ENCODE measurements at places on chromosomes 3 and 15.

GRCh38 chr3:175107231-175107630 is 248.1 kb downstream of the NAALADL2 start:
- DNase-seq = no peak

GRCh38 chr3:120796976-120797375 is 54.4 kb downstream of the GTF2E1 start:
- no peak for DNase-seq

GRCh38 chr3:108475220-108475782 is 35.1 kb downstream of the MYH15 start:
- DNase-seq = no peak

- no peak for DNase-seq
Measured at GRCh38 chr3:174101244-174101643, 703.7 kb downstream of the NLGN1 start.

GRCh38 chr3:123936400-123936799 is 24.6 kb downstream of the CCDC14 start:
- DNase-seq = no peak

DNA sequence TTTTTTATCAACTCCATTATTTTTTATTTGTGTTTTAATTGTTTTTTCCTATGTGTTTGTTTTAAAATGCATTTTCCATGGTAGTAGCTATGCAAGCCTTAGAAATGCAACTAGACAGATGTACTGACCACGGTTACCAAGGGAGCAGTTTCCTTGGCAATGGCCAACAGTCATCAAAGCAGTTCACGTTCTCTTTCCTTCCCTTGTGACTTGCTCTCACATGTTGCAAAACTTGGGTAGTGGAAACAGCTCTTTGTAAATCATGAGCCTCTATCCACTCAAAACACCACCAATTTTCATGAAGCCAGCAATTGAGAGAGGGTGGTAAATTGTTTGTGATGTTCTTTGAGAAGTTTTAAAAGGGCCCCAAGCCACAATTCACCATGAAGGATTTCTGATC is 499.4 kb upstream of the MDFIC2 start:
- peak; percentile 10 for DNase-seq

GRCh38 chr15:89441295-89441812 is 55.0 kb downstream of the RHCG start:
- DNase-seq = no peak

- no peak for DNase-seq
Measured at GRCh38 chr3:72391659-72392058, 456.6 kb downstream of the SHQ1 start.

DNA sequence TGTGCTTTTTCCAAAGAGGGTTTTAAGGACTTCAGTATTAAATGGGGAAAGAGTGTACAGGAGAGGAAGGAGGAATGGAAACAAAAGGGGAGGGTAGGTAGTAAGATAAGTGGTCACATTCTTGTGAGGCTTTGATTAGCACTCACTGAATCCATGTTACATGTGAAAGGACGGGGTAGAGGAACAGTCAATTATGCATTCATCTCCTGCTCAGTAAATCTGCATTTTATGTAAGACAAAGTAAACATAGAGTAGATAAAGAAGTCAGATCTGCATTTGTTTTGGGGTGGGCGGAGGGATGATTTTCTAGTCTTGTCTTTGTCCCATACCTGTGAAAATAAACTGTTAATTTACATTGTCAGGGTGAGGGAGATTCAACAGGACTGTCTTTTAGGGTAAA is 50.8 kb downstream of the SACM1L start:
- no peak for DNase-seq

DNA sequence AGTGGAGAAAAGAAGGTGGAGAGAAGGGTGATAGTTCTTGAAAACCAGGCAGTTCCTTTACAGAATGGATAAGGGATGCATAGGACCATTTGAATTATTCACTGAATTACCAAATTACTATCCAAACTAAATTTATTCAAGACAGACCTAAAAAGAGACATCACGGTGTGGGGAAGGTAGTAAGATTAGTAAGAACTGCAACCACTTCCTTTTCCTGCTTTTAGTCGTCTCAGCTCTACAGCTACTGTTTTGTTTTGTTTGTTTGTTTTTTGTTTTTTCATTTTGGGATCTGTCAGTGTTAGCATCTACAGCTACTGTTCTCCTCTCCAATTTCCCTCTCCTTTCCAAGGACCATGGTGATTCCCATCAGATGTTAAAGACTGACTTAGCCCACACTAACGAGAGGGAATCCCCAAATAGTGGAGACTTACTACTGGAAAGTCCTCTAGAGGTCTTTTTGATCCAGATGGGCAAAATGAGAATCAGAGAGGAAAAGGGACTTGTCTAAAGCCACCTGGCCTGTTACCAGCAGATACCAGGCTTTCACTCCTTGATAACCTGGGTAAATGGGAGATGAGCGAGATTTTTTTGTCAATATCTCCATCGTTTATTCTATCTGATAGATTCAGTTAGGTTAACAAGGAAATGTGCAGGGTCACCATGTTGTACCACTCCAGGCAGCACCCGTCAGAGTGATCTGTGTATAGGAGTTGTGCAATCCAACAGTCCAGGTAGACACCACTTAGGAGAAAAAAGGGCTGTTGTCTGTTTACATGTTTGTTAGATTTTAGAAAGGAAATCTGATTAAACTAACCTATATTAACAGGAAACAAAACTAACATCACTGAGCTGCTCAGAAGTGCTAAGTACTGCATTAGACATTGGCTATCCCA is 6.0 kb downstream of the HCLS1 start:
- DNase-seq = no peak

DNA sequence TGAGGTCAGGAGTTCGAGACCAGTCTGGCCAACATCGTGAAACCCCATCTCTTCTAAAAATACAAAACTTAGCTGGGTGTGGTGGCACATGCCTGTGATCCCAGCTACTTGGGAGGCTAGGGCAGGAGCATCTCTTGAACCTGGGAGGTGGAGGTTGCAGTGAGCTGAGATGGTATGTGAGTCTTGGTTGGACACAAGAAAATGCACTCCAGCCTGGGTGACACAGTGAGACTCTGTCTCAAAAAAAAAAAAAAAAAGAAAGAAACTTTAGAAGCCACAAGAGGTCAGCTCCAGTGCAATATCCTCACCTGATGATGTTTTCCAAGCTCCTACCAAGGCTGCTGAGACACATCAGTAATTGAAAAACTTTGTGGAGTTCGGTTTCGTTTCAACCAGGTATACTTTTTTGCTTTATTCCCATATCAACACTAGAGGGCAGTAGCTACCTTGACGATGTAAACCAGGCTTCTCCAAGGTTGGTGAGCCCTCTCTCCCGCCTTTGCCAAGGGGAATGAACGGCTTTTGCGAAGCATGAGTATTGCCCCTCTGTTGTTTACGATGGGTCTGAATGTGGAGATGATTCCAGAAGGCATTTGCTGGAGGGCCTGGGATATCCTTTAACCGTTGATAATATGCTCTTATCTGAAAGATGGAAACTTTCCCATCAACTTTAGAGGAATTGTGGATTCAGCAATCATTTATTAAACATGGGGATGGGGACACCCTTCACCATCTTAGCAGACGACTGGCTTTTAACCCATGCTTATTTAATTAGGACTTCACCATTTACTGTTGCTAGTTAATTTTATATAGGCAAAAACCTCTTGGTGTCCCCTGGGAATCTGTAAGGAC is 202.8 kb downstream of the SV2B start:
- DNase-seq = peak; percentile 60

- DNase-seq = no peak
Measured at GRCh38 chr15:85473455-85473854, 93.1 kb downstream of the AKAP13 start.

DNA sequence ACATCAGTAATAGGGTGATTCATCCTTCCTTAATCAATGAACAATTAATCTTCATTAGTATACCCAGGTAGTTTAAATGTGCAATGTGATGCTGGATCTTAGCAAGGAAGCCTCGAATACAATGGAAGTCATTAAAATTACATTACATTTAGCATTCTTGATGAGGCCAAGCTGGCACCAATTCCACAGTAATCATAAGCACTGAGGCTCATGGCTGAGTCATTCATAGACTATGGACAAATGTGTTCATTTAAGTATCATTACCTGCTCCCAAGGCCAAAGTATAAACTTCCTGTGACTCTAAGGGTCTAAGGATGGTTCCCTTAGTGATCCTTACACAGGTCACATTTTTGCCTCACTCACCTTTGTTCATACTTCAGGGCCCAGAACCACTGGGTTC is 266.4 kb upstream of the CDIN1 start:
- DNase-seq = no peak

GRCh38 chr3:134496471-134497071 is 10.7 kb downstream of the CEP63 start:
- no peak for DNase-seq

GRCh38 chr15:30954674-30955073 is 36.8 kb downstream of the MTMR10 start:
- no peak for DNase-seq

DNA sequence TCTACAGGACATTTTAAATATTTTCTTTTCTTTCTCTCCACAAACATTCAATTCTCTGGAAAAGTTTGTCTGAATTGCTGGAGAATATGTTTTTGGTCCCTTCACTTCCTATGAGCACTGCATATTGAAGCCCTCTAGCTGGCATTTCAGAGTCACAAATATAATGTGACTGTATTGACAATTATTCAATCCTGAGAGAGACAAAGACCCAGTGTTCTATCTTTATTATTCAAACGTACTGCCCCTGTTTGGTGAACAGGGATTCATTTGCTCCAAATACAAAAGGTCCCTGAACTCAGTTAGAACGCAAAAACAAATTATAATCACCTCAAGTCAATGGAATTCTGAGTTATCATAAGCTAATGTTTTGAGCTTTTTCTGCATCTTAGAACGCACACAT is 173.1 kb upstream of the CDIN1 start:
- DNase-seq = no peak

- no peak for DNase-seq
Measured at GRCh38 chr3:71088019-71088708, 495.4 kb downstream of the FOXP1 start.

- DNase-seq = no peak
Measured at GRCh38 chr3:10321630-10322351, 879 bp upstream of the SEC13 start.

DNA sequence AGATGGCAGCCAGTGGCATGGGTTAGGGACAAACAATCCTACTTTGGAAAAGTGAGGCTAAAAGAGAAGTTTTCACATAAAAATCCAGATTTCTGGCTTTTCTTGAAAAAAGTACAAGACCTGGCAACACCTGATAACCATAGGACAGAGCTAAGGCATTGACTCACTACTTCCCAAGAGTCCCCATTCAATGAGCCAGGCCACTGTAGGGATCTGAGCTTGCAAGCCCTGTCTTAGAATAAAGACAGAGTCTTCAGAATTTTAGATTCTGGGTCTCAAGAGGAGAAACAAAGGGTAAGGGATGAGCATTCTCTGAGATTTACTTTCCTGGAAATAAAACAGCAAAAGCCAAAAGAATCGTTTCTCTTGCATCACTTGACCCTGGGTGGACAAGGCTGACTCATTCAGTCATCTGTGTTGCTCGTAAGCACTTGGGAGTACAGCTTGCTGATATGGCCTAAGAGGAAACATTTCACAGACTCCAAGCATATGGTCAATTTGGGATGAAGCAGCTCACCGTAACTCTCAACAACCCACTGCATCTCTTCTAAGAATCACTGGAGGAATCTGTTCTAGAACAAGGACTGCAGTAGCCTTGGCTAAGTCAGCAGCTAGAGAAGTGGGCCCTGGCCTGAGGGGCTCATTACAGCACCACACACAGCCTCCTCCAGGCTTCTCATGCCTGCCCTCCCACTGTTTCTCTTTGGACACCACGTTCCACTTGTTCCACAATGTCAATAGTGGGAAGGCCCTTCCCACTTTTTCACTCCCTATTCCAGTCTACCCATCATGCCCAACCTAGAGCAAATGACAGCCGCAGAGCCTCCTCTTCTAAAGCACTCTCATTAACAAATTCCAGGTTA is 86.2 kb downstream of the RFTN1 start:
- DNase-seq = no peak

DNA sequence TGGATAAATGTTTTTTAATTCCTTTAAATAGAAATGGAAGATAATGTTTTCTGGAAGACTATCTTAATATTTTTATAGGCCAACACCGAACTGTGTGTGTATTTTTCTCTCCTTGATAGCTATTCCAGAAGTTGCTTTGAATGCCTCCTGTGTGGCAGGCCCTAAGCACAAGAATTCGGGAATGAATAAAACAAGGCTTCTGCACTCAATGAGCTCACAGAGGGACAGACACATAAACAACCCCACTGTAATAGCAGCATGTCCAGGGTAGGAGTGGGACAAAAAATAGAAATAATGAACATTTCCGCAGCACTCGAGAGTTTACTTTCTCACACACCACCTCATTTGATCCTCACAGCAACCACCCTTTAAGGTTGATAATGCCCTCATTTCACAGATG is 18.0 kb downstream of the SRGAP3 start:
- no peak for DNase-seq

DNA sequence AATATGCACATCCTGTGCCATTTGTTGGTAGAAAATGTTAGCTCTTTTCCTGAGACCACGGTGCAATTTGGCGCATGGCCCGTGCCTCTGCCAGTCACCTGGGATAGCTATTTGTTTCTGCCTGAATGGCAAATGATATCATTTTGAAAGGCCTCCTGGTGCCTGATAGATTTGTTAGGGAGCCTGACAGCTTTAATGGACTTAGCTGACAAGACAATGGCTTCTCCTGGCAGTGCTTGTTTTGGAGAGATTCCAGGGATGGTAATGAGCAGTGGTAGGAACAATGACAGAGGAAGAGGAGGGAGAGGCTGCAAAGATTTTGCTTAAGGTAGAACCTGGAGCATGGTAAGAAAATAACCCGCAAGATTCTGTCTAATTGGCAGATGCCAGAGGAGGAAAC is 268.5 kb downstream of the CLSTN2 start:
- DNase-seq = no peak

- DNase-seq = no peak
Measured at GRCh38 chr3:81237181-81237580, 524.3 kb downstream of the GBE1 start.

GRCh38 chr3:177071496-177072156 is 125.7 kb downstream of the TBL1XR1 start:
- no peak for DNase-seq

DNA sequence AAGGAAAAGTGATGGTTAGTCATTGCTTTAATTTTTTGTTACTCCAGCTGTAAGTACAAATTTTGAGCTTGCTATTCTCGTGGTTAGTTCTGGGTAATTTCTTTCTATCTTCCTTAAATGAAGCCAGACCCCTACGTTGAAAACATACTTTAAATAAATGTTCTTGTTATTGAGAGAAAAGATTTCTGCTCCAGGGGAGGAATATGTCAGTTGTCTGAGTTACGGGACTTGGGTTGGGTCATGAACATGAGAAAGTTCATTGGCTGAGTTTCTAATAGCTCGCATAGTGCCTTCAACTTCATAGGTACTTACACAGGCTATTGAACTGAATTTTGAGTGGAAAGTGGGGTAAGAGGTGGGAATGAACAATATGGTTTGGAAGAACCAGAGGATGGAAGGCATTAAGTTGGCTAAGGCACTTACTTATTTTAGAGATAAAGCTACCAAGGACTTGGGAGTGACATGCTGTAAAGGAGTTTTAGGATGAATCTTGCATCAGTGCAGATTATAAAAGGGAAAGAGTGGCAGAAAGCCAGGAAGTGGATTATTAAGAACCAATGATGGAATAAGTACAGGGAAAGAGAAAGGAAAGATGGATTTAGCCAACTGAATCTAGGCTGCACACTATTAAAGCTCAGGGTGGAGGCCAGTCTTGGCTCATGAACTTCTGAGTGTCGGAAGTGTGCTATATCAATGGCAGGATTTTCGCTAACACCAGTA is 1.4 kb downstream of the RPSA start:
- no peak for DNase-seq

Data from DND-41 (cell line).